Activated CD4-positive, alpha-beta memory T cell treated with anti-CD3 and anti-CD28 coated beads for 36 hours (primary cell): ENCODE measurements at places on chromosomes 7 and 10.

DNA sequence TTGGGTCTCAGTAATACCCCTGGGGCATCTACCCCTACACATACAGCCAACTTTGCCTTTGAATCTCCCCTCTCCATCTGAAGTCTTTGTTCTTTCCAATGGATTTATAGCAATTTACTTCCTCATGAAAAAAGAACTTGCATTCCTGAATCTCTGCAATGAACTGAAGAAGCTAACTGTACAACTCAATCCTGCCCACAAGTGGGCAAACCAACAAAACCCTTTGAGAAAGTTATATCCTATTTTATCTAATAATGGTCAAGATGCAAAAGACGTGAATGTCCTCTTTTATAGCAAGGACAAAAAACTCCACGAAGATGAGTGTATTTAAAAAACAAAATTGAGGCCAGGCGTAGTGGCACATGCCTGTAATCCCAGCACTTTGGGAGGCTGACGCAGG, 991.3 kb downstream of the LRMDA start:
- DNase-seq: no peak

DNA sequence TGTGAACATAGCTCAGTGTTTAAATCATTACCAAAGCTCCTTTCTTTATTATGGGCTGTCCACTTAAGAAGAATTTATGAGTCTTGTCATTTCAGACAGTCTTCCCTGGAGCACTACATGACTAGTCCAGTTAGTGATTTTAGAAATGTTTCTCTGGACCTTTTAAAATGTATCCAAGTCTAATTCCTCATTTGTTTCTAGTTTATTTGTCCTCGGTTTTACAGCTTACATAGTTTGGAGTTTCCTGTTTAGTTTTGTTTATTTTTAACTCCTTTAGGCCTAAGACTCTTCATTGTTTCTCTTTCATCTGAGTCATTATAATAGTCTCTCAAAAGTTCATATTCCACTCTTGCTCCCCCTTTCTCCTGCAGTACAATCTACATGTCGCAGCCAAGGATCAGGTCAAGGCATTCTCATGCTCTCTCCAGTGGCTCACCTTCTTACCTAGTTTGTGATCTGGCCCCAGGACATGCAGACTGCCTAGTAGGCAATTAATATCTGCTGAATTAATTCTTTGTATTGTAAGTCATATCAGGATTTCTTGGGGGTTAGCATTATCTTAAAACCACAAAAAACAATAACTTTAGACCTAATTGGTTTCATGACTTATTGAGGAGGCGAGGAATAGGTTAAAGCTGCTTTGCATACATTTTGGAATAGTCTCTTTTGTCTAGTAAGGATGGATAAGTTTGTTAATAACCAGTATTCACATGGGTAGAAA, 93.8 kb downstream of the MAPK8 start:
- DNase-seq: no peak

DNA sequence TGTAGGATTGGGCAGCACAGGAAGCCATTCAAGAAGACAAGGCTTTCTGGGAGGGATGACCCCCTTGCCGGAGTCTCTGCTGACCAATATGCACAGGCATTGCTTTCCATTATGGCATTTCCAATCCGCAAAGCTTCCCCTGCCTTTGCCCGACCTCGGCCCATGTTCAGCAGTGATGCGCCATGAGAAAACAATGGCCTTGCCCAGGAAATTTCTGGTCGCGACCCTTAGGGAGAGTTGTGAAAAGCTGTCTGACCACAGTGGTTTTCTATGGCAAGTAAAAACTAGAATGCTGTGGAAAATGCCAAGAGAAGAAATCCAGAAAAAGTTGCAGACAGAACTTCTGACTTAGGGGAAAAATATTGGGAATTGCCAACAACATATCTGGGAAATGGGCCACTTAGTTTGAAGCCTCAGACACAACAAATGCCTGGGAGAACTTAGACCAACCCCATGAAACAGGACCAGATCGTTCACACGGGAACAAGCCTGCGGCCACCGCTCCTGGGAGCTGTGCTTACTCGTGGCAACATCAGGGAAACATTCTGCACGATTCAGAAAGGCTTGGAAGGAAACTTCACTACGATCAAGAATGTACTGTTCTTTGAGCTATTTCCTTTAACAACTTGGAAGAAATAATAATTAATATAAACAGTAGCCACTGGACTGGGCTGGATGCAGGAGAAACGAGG, 512.4 kb downstream of the TNS3 start:
- no peak for DNase-seq

DNA sequence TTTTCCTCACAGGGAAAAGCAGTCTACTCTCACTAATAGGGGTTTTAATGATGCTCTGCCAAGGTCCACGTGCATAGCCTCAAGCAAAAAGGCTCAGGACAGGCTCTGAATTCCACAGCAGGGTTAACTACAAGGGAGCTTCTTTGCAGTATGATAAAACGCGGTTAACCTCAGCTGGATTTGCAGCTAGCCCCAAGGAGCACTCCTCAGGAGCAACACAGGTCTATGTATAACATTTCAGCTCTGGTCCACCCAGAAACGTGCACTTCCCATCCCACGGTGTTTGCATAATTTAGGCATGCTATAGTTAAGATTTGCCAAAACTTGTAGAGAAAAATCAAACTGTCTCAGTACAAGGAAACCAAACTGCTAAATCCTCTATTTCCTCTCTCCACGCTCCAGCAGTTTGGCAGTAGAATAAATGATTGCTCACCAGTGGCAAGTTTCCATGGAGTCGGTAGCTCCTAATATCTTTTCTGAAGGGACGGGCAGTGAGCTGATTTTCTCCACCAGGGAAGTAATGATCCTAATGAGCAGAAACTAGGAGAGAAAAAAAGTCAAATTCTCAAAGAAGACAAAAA, 13.1 kb upstream of the ASB4 start:
- DNase-seq: no peak

DNA sequence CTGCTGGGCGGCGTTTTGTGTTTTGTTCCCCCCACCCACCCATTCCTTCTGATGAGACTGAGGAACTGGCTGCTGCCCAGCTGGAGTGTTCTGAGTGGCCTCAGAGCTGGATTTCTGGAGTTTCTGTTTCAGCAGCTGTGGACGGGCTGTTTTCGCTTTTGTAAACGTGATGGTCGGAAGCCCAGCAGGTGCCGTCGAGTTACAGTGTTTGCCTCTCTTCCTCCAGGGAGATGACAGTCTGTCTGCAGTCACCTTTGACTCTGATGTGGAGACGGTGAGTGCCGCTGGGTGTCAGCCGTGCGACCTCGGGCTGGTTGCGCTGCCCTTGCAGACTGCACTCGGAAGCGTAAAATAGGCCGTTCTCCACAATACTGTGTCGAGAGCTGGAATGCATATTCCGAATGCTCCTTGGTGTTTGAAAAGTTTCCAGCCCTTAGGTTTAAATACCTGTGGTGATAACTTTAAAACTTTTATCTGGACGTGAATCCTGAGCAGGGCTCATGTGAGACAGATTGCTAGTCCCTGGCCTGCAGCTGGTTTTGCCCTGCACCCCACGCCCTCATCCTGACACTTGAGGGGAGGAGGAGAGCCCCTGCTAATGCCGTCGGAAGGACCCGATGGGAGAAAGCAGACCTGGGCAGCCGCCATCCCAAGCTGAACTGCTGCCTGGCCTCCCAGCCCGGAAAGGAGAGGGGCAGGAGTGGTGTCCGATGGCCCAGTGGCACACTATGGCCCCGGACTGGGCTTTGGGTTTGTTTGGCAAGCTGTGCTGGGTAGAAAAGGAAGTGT, 8.3 kb downstream of the IQCE start:
- DNase-seq: peak; percentile 77

- DNase-seq: no peak
These were observed 56.0 kb downstream of the CPXM2 start for GRCh38 chr10:123835575-123835974.

GRCh38 chr10:118409295-118409694, 67.2 kb upstream of the FAM204A start:
- DNase-seq: no peak

DNA sequence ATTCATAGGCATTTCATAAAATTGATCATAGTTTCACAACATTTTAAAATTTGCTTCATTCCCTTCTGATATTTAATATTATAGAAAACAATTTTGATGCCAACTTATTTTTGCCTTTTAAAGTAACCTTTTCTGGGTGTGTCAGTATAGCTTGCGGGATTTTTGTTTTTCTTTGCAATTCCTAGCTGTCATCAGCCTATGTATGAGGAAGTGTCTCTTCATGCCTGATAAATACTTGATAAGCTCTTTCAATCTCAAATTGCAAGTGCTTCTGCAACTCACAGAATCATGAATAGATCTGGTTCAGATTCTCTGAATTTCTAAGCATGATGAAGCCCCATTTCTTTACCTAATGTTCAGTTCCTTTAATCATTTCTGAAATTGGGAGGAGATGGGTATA, 28.0 kb upstream of the ARHGAP21 start:
- no peak for DNase-seq

- DNase-seq: no peak
These were observed 162.1 kb upstream of the SHH start for GRCh38 chr7:155974186-155974897.

DNA sequence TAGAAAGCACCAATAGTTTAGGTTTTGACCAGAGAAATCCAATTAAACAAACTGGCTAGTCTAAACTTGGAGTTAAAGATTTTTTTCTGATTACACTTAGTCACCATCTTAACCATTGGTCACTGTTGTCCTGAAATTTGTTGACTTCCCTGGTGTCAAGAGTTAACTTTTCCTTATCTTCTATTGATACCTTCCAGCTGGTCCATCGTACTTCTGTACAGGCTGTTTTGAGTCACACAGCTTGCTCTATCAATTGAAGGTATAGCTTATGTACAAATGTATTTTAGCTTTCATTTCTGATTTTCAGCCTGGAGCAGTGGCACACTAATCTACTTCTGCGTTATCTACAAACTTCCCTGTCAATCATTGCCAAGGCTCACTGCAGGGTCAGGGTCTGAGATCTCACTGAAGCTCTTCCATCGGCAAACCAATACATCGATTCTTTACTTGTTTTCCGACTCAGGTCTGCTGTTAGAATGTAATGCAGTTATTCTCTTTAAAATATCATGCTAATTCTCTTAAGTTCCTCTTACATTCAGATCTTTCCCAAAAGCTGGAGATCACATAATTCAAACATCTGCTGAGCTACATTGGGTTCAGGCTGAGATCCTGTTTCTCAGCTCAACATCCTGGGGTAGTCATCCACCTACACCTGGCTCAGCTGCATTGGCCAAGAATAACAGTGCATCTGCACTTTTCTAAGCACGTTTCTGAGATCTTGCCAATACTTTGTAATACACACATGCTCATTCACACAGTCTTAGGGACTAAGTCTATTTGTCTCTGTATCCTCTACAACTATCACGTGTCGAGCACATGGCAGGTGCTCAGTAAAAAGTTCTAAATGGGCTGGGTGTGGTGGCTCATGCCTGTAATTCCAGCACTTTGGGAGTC, 11.3 kb downstream of the MRPS33 start:
- DNase-seq: no peak

DNA sequence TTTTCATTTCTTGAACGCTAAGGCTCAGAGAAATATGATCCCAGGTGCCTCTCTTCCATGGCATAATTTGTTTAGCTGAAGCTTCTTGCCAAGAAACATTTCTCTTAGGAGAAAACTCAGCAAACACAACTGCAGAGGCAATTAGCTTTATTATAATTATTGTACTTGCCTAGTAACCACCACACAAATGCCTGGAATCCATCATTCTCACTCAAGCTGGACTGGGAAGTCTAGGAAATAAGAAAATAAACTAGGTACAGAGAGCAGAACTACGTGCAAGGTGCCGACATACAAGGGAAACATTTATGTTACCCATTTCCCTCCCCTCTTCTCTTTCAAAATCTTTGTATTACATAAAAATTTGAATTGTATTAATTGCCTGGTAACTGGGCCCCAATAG, 15.1 kb downstream of the SLC35B4 start:
- DNase-seq: no peak

DNA sequence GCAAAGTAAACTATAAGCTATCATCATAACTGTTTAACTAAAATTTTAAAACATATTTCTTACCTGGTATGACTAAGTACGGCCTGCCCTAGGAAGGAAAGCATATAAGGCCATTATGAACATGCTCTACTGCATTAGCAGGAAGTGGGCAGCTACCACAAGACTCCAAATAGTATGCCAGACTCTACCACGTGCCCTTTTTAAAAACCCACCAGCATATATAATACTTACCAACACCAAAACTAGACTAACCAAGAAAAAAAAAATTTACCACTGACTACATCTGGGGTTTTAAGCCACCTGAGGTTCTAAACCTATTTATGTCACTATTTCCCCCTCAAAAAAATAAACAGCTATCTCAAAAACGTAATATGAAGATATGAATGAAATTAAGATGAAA, 30.1 kb downstream of the NUDCD3 start:
- peak; percentile 74 for DNase-seq

DNA sequence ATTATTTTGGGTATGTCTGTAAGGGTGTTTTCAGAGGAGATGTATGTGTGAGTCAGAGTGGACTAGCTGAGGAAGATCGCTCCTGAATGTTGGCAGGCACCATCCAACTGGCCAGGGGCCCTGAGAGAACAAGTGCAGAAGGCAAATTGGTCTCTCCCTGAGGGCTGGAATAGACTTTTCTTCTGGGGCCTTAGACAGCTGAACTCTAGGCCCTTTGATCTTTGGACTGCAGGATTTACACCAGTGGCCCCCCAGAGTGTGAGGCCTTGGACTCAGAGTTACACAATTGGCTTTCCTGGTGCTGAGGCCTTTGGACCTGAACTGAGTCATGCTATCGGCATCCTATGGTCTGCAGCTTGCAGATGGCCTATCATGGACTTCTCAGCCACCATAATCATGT, 217.2 kb downstream of the REEP3 start:
- DNase-seq: no peak

DNA sequence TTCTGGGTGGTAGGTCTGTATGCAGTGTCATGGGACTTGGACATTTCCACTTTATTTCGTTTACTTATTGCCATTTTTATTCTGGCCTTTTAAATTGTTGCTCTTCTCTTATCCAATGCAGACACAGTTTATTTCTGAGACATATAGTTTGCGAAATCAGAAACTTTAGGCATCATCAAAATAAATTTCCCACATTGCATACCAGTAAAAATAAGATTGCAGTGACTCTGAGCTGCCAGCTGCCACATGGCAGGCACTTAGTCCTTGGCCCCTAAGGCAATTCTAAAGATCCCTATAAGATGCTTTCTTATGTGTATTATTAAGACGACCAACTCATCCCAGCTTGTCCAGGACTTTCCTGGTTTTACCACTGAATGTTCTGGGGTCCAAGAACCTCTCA, 81.8 kb upstream of the ANKRD1 start:
- no peak for DNase-seq
